Caudate nucleus (tissue), 63 donors: ENCODE measurements at places on chromosomes 6 and 20.

- DNase-seq: no peak
Observed at GRCh38 chr6:64293298-64293697, 657.7 kb downstream of the PHF3 start.

GRCh38 chr6:111124406-111124805 is 37.1 kb downstream of the SLC16A10 start:
- DNase-seq: no peak

DNA sequence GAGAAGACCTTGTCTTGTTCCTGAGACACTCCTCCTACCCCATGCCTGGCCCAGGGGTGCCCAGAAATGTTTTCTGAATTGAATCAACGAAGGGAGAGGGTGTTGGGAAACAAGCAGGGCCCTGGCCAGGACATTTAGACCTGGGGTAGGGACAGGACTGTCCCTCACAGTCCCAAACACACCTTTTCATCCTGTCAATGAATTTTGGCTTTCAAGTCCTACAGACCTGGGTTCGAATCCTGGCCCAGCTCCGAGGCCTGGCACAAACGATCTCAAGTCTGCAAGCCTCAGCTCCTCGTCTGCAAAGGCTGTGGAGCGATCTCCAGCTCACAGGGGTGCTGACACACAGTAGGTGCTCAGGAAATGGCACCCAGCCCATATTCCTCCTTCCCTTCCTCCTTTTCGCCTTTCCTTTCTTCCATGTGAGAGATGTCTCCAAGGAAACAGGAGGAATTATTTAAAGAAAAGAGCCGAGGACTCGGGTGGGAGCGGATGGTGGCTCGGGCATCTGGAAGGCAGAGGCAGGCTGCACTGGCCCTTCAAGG is 7.3 kb upstream of the DLGAP4 start:
- DNase-seq: no peak

- DNase-seq: no peak
Observed at GRCh38 chr6:89966228-89966544, 71.9 kb downstream of the GJA10 start.

DNA sequence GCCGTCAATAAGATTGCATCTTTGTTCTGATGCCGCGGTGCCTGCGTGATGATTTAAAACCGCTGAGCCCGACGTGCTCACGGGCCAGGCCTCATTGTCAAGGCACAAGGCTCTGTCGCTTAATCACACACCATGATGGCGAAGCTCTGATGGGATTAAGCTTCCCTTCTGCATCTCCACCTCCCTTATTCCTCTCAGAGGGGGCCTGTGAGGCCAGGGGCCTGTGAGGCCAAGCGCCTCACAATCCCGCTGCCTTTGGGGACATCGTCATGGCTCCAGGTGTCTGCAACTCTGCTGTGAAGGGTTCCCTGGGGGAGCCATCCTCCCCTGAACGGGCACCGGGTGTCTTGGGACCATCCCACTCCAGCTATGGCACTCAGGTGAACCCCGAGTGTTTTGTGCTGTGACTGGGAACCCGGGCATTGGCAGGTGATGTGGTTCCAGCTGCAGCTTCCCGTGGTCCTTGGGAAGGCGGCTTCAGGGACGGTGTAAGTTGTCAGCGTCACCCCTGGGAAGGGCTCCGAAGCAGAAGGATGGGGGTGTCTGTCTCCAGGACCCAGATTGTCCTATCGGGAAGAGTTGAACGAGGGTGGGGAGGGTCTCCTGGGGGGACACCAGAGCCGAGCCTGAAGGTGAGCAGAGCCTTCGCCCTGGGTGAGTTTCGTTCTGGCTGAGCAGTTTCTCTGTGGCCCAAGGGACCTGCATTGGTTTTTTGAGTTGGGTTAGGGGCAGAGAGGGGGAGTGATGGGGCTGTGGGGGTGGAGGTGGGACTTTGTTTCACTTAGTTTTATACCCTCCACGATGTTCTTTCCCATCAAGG is 18.0 kb upstream of the BHLHE23 start:
- no peak for DNase-seq

DNA sequence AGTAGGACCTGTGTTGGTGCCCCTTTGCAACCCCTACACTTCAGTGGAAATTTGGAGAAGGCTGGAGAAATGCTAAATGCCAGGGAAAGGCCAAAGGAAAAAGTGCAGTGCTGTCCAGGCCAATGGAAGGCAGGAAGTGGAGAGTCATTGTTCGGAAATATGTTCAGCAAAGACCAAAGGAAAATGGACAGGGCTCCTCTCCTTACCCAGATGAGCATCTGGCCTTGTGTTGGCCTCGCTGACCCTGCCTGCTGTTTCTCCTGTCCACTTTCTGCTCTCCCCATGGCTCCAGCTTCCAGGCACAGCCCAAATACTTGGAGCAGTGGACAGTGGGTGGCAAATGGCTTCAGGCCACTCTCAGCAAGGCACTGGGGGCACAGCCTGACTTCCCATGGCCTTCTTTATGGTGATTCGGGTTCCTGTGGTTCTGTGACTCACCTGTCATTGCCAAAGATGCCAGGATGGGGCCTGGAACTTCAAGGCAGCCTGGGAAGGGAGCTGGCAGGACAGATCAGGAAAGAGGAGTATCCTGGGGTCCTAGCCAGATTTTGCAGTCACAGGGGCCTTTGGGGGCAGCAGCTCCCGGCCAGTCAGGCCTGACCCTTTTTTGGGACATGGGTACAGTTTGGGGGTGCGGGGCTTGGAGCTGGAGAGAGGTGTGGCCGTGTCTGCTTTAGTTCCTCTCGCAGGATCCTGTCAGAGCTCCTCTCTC is 190.9 kb upstream of the SLC24A3 start:
- DNase-seq: no peak

DNA sequence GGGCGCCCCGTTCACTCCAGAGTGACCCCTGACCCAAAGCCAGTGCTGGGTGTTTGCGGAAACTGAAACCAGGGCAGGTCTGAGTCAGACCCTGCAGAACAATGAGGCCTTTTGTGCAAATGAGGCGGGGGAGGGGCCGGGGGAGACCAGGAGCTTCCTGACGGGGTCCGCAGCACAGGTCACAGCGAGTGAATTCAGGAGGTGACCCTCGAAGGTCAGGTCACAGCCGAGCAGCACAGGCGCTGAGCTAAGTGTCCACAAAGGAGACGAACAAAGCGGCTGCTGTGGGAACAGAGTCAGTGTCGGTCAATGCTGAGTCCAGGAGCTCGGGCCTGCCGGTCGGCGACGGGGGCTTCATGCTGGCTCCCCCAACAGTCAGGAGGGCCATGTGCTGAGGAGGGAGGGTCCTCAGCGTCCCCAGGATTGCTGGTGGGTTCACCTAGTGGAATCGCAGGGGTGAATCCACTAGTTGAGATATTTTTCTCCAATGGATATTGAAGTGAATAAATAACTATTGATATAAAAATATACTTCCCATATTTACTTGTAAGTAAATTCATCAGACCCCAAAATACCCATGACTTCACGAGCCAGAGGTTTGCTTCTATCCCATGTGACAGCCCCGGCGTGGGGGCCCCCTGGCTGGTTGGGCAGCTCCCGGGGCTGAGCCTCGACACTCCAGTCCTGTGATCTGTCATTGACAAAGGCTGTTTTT is 188.4 kb upstream of the SULF2 start:
- no peak for DNase-seq

DNA sequence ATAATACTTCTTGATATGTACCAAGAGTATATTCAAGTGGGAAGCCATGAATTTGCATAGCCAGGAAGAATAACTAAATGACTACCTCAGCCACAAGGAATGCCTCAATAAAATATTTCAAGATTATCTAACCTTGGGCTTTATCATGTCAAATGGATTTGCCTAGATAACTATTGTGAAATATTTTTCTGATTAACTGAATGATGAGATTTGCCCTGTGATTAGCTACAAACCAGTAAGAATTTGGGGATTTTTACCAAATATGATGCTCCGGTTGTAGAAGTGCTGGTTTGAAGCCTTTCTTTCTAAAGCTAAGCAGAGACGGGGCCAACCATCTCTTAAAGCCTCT is 125.6 kb upstream of the LAMP5 start:
- DNase-seq: no peak

GRCh38 chr6:21386744-21387143 is 206.8 kb upstream of the SOX4 start:
- no peak for DNase-seq

DNA sequence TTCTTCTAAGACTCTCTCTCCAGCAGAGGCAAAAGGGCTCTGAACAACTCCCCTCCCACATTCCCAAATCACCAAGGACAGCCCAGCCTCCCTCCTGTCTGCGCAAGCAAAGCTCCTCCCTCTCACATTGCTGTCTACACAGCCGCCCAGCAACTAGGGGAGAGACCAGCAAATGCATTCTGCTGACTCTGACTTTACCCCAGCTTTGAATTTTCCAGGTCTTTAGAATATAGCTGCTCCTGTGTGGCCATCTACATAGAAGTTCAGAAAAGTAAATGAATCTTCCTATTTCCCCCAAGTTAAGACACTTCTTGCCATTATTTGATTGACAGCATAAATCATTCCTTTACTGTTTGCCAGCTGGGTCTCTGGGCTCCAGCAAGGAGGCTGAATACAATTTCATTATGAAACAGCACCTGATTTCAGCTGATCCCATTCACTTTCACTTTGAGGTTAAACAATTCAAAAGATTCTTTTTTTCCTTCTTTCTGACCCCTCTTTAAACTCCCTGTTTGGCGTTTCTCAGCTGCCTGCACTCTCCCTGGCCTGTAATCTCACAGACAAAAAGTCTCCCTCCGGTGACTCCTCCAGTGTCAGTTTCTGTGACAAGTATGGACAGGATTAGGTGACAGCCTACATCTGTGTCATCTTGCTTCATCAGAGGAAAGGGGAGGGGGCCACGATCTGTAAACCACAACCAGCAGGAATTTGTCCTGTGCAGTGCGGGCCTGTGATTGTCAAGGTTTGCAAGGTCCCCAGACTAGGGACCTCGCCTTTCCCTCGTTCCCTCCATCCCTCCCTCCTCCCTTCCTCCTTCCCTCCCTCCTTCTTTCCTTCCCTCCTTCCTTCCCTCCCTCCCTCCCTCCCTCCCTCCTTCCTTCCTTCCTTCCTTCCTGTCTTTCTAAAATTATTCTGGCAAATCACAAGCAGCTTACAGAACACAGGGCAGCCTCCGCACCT is 205.6 kb upstream of the RIN2 start:
- DNase-seq: no peak

GRCh38 chr6:30875244-30876038 is 8.9 kb upstream of the DDR1 start:
- DNase-seq: no peak

DNA sequence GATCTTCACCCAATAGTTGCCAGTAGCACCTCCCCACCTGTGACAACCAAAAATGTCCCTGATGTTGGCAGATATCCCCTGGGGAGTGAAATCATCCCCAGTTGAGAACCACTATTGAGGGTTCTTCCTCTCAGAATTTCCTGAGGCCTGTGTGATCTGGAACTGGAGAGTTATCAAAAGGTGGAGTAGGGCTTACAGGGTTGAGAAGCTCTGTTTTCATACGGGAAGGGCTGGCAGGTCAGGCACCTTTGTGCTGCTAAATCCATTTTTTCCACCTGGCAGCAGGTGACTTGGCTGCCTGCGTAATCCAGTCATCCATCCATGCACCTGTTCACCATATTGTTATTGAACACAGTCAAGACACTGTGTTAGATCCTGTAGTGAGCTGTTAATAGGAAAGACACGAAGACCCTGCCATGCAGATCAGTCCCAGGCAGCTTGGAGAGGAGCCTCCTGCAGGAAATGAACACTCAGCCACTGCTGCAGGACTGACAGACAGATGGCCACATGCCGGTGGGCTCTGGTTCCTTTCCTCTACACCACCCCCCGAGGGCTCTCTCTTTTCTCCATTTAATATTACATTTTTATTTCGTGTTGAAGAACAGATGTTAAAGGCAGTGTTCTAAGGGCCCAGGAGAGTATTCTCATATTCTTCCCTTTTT is 5.4 kb downstream of the DUSP22 start:
- no peak for DNase-seq

- DNase-seq: no peak
Observed at GRCh38 chr20:37958856-37959520, 56.1 kb downstream of the VSTM2L start.

DNA sequence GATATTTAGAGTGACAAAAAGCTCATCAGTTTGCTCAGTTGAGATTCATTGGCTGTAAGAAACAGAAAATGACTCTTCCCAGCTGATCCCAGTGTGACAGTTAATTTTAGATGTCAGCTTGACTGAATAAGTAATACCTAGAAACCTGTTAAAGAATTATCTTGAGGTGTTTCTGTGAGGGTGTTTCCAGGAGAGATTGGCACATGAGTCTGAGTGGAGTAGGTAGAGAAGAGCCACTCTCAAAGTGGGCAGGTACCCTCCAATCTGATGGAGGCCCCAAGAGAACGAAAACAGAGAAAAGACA is 200.8 kb upstream of the BTBD3 start:
- DNase-seq: no peak

GRCh38 chr20:1490643-1491195 is 501 bp downstream of the SIRPB2 start:
- DNase-seq: no peak

GRCh38 chr6:5659467-5659866 is 347.3 kb downstream of the NRN1 start:
- no peak for DNase-seq

GRCh38 chr6:128569732-128570679 is 49.6 kb upstream of the PTPRK start:
- DNase-seq: no peak

DNA sequence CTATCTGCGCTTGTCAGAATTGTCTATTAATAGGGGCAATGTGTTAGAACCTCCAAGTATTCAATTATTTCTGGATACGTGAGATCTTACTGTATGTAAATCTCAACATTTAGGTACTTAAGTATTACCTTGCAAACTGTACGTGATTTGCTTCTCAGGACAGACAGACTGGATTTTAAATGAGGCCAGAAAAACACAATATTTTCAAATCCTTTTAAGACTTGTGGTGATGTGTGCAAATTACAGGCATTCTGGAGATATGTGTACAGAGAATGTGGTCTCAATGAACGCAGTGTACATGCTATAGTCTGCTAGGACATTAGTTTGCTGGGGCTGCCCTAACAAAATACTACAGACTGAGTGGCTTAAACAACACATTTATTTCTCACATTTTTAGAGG is 16.9 kb downstream of the CCR6 start:
- DNase-seq: no peak

DNA sequence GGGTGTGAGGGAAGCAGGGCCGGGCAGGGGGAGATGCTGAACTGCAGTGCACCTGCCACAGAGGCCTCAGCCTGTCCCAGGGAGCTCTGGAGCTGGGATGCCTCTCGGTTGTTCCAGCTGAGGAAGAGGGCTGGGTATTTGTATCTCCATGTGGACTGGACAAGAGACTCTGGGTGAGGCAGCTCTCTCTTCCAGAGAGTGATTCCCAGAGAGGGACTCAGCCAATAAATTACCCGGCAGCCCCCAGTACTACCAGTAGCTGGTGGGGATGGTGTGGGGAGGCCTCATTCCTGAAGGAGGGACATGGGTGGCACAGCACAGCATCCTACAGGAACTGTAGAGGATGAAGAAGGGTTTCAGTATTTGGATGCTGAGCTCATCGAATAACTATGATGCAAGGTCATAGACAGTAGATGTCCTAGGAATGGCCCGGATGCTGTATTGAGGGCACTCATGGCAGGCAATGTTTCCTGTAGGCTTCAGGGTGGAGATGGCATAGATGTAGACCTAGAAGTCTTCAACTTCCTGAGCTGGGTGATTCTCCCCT is 1.4 kb downstream of the FGD2 start:
- DNase-seq: no peak

- no peak for DNase-seq
Observed at GRCh38 chr6:132506869-132507808, 5.8 kb downstream of the STX7 start.

GRCh38 chr6:169186496-169187169 is 67.0 kb downstream of the THBS2 start:
- no peak for DNase-seq
